ENCODE measurements at places on chromosomes 1 and 21.
A peak's percentile ranks its signal among the peaks of the same experiment; 100 is the strongest.

DNA sequence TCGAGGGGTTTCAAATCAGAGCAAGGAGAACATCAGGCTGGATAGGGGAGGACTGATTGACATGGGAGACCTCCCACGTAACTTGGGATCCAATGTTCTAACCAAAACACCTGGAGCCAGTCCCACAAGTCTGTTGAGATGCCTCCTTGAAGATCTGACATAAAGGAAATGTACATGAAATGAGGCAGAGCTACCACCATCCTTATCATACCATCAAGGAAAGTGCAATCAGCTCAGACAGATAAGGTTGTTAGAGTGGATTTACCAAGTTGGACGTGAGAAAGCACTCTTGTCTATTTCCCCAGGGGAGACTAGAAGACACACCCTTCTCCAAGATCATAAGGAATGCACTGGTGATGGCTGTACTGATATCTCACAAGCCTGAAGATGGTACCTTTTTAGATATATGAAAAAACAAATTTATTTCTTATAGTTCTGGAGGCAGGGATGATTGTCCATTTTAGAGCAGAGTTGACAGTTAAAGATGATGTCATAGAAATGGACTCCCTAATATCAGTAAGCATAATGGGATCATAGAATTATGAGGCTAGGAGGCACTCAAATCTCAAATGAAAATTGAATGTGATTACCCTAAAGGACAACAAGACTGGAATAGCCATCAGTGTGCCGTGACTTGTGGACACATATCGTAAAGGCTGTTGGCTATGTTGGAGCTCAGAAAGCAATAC lies 129.1 kb upstream of the RAB4A start:
- no peak for DNase-seq

- peak; percentile 30 for DNase-seq
Observed at GRCh38 chr1:119302011-119302410, 66.6 kb upstream of the HAO2 start.

GRCh38 chr1:15899266-15899665 lies 51.8 kb downstream of the SPEN start:
- DNase-seq = peak; percentile 37

- DNase-seq = peak; percentile 43
Observed at GRCh38 chr1:9289090-9289534, 3.6 kb upstream of the SPSB1 start.

DNA sequence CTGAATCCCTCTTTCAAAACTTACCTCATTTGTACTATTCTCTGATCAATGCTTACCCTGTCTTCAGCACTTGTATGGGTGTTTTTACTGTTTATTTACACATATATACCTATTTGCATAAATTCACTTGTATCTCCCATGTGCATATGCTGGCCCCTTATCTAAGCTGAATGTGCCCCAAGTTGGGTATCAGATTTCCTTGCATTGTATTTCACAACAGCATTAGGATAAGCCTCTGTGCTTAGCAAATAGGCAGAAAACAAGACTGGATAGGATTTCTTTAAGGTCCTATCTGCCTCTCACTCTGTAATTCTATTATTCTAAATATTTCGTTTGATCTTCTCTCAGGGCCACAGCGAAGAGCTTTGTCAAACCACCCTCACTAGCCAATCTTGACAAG lies 45.9 kb upstream of the IPO9 start:
- DNase-seq = peak; percentile 69

DNA sequence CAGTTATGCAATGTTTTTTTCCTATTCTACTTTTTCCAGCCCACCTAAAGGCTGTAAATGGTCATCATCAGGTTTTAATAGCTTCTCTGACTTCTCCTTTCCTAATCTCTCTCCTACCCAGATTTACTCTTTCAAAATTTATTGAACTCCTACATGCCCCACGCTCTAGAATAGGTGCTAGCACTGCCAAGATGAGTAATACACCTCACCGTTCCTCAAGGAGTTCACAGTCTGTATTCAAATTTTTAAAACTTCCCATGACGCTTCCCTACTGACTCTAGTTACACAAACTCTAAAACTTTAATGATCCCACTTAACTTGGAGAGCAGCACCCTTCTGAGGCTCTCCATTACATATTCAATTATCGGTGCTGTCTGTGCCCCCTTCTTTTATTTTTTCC lies 51.6 kb downstream of the ALG14 start:
- DNase-seq = no peak

Measured in NCI-H2171 treated with DMSO at 0.1 percent for 48 hours (cell line).